ENCODE measurements at places on chromosomes 1 and 21.

- peak; percentile 68 for DNase-seq
Observed at GRCh38 chr1:202860744-202861419, 28.1 kb downstream of the RABIF start.

GRCh38 chr1:93990010-93990409 is 80.8 kb upstream of the GCLM start:
- no peak for DNase-seq

- no peak for DNase-seq
Observed at GRCh38 chr1:205287767-205288559, 33.6 kb downstream of the NUAK2 start.

GRCh38 chr1:67834246-67834877 is 1.1 kb upstream of the GNG12 start:
- DNase-seq: no peak

- DNase-seq: no peak
Observed at GRCh38 chr1:230306169-230306568, 120.0 kb downstream of the PGBD5 start.

- DNase-seq: no peak
Observed at GRCh38 chr1:101603726-101604125, 366.9 kb downstream of the S1PR1 start.

Measured in heart left ventricle (tissue), 16 donors.